ENCODE measurements at places on chromosomes 2 and 18.
A peak's percentile ranks its signal among the peaks of the same experiment; 100 is the strongest.

DNA sequence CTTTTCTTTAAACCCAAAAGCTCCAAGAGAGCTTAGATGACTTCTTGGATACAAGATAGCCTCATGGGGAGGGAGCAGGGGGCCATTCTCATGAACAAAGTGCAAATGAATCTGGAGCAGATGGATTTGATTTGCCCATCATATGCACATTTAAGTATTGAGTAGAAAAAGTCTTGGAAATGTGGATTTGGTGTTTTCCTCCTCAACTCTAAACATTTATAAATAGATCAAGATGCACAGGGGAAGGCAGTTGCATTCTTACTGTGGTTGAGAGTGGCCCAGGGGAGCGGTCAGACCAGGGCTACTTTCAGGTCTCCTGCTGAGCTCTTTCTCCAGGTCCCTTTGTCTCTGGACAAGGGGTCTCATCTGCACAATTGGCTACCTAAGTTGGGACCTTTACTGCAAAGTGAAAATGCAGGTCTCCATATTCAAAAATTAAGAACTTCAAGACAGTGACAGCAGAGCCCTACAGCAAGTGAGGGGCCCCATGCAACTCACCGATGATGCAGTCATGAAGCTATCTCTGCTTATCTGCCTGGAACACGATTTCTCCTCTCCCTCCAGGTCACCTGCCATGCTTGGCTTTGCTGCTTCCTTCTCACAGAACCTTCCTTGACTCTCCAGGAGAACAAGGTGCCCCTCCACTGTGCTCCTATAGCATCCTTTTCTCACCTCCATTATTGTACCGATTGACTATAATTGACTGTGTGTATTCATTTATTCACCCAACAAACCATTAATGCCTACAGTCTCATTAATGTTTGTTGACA lies 145.4 kb downstream of the LPIN1 start:
- DNase-seq = no peak

DNA sequence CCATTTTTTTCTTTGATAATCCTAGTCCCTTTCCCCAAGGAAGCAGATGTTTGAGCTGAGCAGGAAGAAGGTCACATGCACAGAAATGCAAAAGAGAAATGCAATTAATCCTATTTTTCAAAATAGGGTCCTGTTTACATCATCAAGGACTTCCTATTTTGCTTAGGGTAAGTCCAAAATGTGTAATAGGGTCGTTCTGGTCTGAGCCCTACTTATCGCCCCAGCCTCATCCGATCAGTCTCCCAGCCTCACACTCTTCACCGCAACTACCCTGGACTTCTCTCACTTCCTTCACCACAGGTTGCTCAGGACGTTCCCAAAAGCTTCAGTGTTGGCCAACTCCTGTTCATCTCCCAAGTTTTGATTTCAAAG lies 32.8 kb downstream of the FOSL2 start:
- DNase-seq = no peak

DNA sequence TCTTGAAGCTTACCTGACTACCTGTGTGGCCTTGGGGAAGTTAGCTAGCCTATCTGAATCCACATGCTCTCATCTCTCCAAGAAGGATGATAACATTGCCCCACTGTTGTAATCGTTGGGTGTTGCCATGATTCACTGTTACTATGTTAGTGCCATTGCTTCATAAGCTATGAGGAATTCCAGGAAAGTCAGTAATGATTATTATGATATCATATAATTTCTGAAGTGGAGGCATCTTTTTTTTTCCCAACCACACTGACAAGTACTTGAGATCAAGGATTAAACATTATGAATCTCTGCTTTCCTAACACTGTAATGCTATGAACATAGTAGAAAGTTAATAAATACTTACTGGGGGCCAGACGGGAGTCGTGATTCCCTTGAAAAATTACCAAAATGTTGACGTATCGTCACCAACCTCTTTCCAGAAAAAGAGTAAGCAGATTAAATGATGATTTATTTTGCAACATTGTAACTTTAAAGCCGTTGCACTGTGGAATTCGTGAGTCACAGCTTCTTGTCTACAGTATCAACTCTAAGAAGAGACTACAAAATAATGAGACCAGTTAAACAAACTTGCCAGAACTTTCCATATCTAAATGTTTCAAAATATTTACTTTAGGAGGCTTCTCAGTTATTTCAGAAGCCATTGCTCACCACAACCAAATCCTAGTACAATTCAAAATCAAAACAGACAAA lies 459.9 kb downstream of the PIK3C3 start:
- no peak for DNase-seq

DNA sequence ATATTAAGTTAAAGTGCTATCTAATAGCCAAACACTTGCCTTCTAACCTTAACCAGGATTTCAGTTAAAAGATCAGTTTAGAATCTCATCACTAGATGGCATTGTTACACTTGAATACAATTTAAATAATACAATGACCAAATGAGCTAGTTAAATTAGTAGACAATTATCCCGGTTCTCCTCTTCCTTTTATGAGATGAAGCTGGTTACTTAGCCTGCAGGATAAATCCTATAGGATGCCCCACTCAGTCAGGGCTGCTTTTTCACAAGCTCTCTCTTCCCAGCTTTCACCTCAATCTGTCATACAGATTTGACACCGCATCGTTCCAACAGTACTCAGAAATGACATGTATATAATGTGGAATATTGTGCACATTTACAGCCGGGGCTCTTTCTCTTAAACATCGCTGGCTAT lies 678.8 kb downstream of the KCNJ3 start:
- DNase-seq = no peak

DNA sequence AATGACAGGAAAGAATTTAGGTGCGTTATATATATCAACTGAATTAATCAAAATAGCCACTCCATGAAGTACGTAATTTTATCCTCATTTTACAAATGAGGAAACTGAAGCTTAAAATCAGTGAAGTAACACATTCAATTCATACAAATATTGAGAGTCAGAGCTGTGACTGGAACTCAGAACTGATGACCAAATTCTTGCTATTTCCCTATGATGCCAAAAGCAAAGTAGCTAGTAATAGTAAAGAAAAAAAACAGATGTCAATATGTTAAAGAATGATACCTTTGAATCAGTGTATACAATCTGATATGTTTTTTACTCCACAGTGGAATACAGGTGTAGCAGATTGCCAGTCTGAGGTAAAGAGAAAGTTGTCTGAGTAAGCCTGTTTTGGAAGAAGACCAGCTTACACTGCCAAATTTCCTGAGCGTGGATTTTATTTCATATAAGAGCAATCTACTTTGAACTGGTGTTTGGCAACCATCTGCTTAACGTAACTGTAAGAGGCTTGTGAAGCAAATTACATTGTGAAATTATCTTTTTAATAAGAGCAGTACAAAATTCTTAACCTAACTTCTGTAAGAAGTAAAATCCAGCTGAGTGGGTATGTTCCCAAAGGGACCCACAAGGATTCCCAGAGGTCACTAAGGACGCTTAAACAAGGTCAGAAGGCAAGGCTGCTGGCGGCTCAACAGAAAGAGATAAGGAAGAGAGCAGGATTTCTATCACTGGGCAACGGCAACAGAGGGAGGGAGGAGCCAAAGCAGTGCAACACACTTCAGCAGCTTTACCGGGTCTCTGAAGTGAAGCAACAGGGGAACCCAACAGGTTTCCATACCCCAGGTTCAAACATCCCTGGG lies 85.6 kb downstream of the IKZF2 start:
- no peak for DNase-seq

DNA sequence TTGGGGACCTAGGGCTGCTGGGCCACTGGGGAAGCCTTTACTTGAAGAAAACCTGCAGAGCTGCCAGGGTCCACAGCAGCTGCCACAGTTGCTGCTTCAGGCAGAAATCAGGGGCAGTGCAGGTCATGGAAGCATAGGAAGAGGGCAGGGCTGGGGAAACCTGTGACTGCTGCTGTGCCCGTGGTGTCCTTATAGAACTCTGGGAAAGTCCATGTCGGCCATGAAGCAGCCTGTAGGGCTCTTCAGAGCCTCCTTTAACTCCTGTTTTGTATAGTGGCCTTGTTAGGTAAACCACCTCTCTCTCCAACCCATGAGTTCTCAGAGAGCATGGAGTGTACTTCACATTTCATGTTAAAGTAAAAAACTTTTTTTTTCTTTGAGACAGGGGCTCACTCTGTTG lies 62.1 kb downstream of the SMAD4 start:
- peak; percentile 35 for DNase-seq

DNA sequence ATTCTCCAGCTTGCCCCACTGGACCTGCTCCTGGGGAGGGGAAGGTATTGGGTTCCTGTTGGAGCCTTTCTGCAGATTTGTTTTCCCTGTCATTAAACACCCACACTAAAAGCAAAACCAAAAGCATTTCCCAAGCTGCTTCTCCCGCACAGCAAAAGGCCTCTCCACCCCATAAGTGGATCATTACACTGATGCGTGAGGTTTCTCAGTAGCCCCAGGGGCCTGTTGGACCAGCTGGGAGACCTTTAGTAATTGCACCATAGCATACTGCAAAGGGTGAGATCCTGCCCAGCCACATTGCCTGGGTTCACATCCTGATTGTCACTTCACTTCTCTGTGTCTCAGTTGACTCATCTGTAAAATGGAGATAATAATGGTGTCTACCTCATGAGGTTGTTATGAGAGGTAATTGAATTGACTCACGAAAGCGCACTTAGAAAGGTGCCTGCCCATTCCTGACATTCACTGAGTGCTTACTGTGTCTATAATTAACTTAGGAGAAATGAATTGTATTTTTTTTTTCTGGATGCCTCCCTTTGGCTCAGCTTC lies 43.9 kb downstream of the TOGARAM2 start:
- no peak for DNase-seq

DNA sequence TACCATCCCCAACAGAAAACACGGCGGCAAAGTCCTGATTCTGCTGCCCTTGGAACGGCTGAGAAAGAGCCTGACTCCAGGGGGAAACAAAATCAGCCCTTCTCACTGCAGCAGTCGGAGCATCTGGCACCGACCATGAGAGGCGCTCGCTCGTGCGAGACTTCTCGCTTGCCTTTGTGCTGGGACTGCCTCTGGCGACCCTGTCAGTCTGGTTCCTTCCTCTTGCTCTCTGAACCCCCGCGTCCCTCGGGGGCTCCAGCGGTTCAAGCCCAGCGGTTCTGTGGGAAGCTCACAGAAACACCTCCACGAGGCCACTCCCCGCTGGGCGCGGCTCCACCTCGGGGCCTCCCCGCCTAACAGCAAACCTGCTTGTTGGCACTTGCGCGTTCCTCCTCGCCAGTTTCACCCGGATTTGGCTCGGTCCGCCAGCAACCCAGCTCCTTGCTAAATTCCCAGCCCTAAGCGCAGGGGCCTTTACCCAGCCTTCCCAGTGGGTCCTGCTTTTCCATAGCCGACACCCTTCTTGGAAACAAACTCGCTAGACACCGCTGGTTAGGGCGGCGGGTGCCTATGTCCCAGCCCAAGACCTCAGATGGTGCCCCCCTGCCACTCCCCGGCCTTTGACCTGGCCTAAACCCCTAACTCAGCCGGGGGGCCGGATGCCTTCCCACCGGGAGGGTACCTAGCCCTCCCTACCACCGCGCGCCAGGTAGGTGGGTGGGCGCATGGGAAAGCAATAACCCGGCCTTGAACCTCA lies 2.2 kb downstream of the RND3 start:
- DNase-seq = peak; percentile 57

DNA sequence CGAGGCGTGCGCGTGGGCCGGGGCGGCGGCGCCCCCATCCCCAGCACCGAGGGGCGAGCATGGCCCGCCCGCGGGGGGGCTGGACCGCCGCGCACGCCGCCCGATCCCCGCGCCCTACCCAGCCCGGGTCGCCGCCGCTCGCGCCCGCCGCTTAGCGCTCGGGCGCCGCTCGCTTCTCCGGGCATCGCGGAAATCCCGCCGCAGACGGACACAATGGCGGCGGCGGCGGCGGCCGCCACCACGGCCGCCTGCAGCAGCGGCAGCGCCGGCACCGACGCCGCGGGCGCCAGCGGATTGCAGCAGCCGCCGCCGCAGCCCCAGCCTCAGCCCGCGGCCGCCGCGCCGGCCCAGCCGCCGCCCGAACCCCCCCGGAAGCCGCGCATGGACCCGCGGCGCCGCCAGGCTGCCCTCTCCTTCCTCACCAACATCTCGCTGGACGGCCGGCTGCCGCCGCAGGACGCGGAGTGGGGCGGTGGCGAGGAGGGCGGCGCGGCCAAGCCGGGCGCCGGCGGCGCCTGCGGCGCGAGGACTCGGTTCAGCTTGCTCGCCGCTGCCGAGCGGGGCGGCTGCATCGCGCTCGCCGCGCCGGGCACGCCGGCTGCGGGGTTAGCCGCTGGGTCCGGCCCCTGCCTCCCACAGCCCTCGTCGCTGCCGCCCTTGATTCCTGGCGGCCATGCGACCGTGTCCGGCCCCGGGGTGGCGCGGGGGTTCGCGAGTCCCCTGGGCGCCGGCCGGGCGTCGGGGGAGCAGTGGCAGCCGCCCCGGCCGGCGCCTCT lies 453 bp downstream of the CABLES1 start:
- no peak for DNase-seq

DNA sequence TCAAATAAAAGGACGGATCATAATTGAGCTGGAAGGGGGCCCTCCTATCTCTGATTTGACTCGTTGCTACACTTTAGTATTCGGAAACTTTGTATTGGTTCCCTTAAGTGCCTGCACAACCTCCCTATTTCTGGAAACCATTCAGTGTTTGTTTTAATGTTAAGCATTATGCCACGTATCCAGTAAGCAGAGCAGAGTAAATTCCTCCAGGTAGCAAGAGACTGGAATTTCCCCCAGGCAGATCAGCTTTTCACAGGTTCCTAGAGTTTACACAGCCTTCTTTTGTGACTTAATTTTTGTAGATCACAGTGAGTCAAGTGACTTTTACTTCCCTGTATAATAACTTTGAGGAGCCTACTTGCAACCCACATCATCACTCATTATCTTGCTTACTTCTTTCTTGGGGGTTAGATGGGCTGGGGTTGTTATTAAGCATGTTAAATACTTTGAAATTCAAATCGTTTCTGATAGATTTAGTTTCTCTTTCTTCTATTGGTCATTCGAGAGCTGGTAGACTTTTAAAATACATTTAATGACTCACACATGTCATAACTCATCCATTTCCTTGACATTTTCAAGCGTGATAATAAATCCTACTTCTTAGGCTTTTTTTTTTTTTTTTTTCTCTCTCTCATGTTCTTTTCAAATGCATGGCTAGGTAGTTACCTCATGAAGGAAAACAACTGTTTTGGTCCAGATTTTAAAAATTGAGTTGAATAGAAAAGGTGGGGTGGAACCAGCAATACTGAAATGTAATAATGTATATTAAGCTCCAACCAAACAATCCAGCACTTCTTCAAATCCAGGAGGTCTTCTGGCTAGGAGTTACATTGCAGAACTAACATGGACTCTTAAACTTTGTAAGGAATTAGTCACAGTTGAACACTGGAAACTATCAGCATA lies 219.3 kb downstream of the NEDD4L start:
- DNase-seq = no peak

Data from SJCRH30 (cell line).